Fibroblast of pulmonary artery (primary cell): ENCODE measurements at places on chromosomes 16 and 17.

DNA sequence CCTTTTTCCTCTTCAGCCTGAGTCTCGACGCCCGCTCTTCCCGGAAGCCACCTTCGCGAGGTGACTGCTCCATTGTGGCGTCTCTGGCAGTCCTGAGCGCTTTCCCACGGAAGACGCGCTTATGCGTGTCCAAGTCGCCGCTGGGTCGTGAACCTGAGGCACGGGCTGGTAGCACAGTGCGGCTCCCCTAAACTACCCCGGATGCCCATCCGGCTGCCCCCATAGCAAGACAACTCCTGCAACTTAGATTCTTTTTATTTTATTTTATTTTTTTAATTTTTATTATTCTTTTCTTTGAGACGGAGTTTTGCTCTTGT, 2.1 kb upstream of the ESRP2 start:
- DNase-seq = no peak

GRCh38 chr17:72715906-72716572, 376.4 kb downstream of the SLC39A11 start:
- DNase-seq = peak; percentile 97

GRCh38 chr17:68437979-68438822, 19.1 kb downstream of the WIPI1 start:
- peak; percentile 45 for DNase-seq

DNA sequence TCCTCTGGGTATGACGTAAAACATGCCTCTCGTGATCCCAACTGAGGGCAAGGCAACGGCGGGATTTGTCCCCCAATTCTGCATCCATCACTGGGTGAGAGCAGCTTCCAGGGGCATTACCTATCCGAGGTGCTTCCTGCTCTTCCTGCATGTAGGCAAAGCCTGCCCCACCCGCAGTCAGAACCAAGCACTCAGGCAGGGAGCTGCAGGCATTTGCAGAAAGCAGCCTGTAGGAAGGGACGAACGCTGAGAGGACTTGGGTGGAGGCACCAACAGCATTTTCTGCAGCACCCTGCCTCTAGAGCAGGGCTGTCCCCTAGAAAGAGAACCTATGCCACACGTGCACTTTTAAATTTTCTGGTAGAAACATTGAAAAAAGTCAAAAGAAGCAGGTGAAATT, 5.5 kb downstream of the BCO1 start:
- no peak for DNase-seq

- no peak for DNase-seq
Observed at GRCh38 chr16:12133729-12134128, 157.2 kb downstream of the SNX29 start.

- no peak for DNase-seq
Observed at GRCh38 chr16:86220561-86220960, 289.8 kb upstream of the FOXF1 start.

GRCh38 chr16:2428051-2428783, 1.0 kb upstream of the CCNF start:
- peak; percentile 27 for DNase-seq

DNA sequence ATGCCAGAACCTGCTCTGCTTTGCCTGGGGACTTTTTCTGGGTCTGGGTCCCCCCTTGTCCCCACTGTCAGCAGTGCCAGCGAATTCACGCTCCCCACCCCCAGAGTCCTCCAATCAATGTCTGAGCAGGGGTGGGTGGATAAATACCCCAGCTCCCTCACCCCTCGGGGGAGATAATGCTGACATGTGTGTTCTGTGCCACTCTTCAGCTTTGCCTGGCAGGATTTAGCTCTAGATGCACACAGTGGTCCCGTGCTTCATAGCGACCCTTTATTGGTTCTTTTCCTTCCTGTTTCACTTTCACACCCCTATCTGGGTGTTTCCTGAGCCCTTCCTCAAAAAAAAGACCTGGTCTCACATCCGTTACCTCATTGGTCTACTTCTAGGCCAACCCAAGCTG, 277.0 kb downstream of the NPIPA8 start:
- DNase-seq = no peak

DNA sequence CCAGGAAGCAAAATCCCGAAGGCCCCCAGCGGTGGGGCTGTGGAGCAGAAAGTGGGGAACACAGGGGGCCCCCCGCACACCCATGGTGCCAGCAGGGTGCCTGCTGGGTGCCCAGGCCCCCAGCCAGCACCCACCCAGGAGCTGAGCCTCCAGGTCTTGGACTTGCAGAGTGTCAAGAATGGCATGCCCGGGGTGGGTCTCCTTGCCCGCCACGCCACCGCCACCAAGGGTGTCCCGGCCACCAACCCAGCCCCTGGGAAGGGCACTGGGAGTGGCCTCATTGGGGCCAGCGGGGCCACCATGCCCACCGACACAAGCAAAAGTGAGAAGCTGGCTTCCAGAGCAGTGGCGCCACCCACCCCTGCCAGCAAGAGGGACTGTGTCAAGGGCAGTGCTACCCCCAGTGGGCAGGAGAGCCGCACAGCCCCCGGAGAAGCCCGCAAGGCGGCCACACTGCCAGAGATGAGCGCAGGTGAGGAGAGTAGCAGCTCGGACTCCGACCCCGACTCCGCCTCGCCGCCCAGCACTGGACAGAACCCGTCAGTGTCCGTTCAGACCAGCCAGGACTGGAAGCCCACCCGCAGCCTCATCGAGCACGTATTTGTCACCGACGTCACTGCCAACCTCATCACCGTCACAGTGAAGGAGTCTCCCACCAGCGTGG, 6.5 kb downstream of the CBX2 start:
- DNase-seq = no peak

- no peak for DNase-seq
Observed at GRCh38 chr16:80507538-80507937, 33.3 kb upstream of the DYNLRB2 start.

DNA sequence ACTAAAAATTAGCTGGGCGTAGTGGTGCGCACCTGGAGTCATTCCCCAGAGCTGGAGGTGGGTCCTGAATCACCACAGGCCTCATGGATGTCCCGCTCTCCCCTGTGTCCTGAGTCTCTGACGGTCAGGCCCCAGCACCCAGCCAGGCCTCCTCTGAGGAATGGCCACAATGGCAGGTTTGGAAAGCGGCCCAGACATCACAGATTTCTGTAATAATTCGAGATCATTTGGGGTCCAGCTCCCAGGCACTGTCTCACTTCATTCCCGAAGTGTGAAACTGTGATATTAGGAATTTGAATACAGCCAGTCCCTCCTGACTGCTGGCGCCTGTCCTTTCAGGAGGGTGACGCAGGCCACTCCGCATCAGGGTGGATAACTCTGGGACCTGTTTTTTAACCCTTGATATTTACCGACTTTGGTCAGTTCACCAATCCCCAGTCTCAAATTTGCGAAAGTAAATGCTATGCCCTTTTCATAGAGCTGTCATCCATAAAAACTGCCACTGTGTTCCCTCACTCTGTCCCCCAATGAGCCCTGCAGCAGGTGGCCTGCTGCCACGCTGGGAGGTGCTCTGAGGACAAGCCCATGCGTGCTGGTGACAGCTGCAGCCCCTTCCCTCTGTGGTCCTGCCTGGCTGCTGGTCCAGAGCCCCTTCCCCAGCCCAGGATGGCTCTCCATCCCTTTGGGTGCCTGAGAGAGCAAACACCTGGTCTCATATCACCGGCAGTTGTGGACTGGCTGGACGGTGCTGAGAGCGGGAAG, 28.3 kb upstream of the RPTOR start:
- no peak for DNase-seq

DNA sequence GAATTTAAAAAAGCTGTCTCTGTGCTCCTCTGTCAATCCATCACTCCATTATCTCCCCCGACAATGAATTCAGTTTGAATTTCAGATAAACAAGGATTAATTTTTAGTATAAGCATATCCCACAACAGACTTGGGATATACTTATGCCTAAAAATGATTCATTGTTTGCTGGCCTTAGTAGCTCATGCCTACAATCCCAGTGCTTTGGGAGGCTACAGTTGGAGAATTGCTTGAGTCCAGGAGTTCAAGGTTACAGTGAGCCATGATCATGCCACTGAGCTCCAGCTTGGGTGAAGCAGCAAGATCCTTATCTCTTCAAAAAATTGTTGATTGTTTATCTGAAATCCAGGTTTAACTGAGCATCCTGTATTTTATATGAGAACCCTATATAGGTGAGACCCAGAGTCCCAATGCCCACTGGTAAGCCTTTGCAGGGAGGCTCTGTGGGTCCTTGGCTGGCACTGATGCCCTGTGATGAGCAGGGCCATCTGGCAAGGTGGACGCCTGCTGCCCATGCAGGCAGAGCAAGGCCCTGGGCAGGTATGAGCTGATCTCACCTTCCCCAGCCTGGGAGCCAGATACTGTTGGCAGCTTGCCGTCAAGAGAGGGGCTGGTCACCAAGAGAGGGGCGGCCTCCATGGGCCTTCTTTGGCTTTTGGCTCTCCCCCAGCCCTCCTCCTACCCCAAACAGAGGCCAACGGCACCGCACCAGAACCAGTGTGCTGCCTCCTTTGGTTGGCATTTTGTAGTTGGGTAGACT, 158.7 kb downstream of the SEC14L1 start:
- DNase-seq = no peak
